ENCODE measurements at places on chromosomes 12 and 14.

DNA sequence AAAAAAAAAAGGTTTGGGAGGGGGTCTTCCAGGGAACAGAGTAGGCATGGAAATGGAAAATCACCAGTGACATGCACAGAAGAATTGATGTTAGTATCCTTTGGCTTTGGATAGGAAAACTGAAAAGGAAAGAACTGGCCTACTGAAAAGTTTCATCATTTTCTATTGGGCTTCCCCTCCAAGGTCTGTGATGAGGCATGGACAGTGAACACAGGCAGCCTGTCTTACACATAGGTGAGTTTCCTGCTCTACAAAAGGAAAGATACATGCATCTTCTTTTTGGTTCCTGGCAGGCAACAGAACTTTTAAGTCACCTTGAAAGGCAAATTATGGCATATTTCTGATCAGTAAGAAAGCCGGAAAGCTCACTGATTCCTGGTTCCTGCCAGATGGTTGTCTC lies 5.8 kb downstream of the BMAL2 start:
- no peak for DNase-seq

GRCh38 chr12:12872934-12873275 lies 18.5 kb upstream of the GPRC5A start:
- DNase-seq: no peak

GRCh38 chr12:124929649-124930419 lies 15.4 kb upstream of the UBC start:
- no peak for DNase-seq

DNA sequence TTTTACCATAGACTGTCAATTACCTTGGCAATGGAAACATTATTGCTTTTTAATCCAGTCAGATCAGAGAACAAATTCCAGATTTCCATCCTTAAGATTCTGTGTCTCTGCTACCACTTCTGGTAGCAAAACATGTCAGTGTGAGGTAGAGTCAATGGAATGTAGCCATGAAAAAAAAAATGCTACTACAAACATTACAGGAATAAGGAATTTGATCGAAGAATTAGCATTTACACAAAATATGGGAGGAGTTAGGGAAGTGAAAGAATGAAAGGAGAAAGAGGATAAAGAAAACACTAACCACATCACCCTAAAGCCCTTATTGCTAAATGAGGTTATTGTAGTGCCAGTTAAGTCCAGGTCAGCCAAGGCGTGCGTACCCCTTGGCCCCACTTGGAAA lies 9.2 kb downstream of the MED21 start:
- DNase-seq: no peak

GRCh38 chr14:102917056-102917385 lies 5.4 kb upstream of the AMN start:
- no peak for DNase-seq

- DNase-seq: no peak
Observed at GRCh38 chr12:119808441-119808840, 68.7 kb downstream of the CIT start.

GRCh38 chr12:16833376-16834015 lies 227.5 kb upstream of the LMO3 start:
- no peak for DNase-seq

- no peak for DNase-seq
Observed at GRCh38 chr12:131897875-131898274, 3.5 kb downstream of the ULK1 start.

DNA sequence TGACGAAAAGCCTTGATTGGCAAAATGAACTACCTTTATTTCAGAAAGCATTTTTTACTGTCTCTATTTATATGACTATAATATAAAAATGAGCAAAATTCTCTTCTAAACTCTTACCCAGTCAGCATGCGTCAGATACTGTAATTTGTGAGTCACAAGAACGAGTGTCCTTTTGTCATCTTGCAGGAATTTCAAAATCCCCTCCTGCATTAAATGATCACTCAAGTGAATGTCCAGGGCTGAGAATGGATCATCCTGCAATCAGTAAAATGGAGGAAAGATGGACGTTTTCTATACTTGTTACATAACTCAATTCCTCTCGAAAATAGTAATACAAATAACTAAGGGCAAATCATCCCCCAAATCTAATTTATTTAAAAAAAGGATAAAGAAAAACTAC lies 77.7 kb upstream of the KCNJ8 start:
- DNase-seq: no peak

DNA sequence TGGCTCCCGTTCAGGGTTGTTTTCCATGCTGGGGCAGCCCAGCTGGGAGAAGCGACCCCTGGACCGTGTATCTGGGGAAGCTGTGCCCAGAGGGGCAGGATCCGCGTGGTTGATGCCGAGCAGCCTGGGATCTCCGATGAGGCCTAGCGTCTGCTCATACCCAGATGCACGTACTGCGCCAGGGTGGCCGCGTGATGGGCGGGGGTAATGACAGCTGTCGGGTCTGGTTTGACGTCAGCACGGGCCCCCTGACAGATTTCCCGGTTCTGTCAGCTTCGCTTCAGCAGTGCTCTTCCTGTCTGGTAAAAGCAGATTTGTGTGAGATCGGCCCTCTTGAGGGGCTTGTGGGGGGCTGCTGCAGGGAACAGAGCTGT lies 147.3 kb downstream of the TSPAN9 start:
- no peak for DNase-seq

DNA sequence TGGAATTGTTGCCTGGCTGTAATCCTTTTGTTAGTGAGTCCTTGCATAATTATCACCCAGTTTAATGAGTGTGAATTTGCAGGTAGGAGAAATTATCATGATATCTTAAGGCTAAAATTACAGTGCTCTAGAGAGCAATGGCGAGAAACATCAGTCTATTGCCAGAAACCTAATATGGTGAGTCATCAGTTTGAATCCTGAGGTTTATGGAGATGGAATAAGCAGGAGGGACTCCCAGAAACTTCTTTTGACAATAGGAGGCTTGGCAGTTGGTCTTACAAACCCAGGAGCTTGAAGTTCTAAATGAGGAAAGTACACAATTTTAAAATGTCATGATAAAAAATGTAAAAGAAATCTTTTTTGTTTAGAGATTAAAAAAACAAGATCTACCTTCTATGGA lies 31.5 kb upstream of the CRADD start:
- no peak for DNase-seq

- no peak for DNase-seq
Observed at GRCh38 chr14:56841611-56842010, 31.3 kb upstream of the OTX2 start.

DNA sequence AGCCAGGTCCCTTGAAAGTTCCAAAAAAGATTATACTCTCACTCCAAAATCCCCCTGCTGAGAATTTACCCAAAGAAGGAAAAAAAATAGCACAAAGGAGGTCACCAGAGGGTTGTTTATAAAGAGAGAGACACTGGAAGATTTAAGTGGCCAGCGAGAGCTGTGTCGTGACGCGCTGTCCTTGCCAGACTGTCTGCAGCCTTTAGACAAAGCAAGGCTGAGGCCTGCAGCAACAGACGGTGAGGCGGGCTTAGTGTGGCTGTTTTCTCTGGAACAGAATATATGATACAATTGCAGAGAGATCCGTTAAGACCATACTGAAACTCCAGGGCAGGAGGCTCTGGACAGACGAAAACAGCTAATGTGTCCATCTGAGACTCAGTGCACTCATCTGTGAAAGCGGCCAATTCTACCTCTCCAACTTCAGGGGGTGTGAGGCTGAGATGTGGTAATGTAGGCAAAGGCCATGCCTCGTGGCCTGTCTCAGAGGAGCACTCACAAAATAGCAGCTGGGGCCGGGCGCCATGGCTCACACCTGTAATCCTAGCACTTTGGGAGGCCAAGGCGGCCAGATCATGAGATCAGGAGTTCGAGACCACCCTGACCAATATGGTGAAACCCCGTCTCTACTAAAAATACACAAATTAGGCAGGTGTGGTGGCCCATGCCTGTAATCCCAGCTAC lies 36.2 kb downstream of the ANAPC7 start:
- DNase-seq: no peak

- no peak for DNase-seq
Observed at GRCh38 chr12:107684990-107685359, 624 bp upstream of the PWP1 start.

- no peak for DNase-seq
Observed at GRCh38 chr14:75120541-75121291, 6.1 kb downstream of the NEK9 start.

DNA sequence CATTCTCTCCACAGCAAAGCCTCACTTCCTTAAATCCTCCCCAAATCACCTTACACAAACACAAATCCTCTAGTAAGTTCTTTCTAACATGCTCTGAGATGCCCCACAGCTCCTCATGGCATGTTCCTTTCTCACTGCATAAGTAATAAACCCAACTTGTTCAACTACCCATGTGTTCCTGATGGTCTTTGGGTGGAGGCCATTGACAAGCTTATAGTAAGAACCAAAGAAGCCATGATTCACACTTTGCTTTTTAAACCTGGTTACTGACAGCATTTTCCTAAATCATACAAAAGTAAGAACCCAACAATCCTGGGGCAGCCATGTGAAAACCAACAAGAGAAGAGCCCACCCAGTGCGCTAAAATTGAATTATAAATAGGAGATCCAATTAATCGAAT lies 138.6 kb downstream of the ITPR2 start:
- DNase-seq: no peak

GRCh38 chr14:99213101-99213500 lies 58.9 kb downstream of the BCL11B start:
- DNase-seq: no peak

- DNase-seq: no peak
Observed at GRCh38 chr12:82838131-82838551, 151.4 kb downstream of the TMTC2 start.

- DNase-seq: no peak
Observed at GRCh38 chr12:612293-612692, 51.0 kb downstream of the NINJ2 start.

DNA sequence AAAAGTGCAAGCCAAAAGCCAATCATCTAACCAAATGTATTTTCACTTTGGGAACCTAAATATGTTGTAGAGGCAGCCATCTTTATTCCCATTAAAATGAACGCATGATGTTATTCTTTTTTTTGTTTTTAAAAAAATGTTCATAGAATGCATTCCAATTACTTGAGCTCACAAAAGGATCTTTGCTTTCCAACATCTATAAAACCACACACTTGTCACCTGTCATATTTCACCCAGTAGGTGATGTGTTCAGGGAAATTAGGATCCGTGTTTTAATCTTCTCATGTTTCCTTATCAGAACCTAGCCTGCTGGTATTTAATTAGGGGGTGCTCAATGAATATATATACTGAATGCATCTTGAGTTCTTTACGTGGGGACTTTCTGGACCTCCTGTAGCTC lies 13.6 kb downstream of the TTC8 start:
- no peak for DNase-seq

GRCh38 chr12:23617749-23618148 lies 331.7 kb downstream of the SOX5 start:
- DNase-seq: no peak

DNA sequence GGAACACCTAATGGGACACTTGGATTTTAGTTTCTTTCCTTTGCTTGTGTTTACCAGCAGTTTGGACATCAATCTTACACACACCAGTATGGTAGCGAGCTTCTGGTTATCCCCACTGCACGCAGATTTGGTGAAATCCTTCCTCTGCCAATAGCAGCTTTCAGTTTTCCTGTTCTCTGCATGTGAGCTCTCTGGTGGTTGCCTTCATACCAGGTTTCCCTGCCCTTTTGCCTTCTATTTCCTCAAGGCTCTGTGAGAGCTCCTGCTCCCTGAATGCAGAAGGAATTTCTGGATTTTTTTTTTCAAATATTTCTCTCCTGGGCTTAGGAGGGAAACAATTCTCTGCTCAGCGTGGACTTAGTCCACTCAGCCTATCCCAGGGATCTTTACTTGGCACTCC lies 93.0 kb upstream of the CCDC91 start:
- DNase-seq: no peak

GRCh38 chr12:50014342-50014741 lies 11.0 kb downstream of the RACGAP1 start:
- DNase-seq: no peak

GRCh38 chr12:57887631-57888408 lies 41.3 kb upstream of the CTDSP2 start:
- no peak for DNase-seq

DNA sequence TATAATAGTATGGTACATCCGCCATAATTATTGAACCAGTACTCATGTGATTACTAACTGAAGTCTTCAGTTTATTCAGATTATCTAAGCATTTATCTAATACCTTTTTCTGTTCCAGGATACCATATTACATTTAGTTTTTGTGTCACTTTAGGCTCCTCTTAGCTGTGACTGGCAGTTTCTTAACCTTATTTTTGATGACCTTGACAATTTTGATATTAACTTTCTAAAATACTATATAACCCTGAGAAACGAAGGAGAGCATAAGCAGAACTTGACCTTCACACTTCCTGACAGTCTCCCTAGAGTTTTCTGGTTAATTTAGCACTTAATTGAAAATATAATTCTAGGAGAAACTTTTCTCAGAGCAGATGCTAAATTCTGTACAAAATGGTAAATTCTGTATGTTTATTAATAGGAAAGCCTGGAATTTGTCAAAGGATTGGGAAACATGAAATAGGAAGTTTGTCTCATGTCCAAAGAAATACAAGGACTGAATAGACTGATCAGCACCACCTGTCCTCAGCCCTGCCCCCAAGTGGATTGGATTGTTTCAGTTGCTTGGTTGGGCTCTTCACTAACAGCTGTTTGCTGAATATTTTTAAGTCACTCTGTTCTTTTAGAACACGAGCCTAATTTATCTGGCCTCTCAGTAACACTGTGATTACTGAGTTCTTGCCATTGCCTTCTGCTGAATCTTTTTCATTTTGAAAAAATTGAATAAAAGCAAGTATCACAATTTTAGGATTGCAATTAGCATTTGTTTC lies 6.0 kb downstream of the BICDL1 start:
- DNase-seq: no peak

- no peak for DNase-seq
Observed at GRCh38 chr14:24069411-24069735, 2.0 kb upstream of the CPNE6 start.

GRCh38 chr12:86741531-86741930 lies 485.3 kb upstream of the MGAT4C start:
- no peak for DNase-seq

DNA sequence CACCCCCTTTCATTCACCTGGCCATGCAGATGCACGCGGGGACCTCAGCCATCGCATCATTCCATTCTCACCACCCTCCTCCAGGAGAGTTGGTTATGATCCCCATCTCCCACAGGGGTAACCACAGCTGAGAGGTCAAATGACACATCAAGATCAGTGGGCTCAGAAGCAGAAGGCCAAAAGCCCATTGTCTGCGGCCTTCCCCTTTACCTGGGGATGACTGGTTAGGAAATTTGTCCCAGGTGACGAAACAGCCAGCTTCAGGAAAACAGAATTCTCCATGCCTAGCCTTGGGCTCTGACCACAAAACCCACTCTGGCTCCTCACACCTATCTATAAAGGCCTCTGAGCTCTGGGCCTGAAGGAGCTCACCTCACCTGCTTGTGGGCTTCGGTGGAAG lies 36.1 kb downstream of the ZFP36L1 start:
- DNase-seq: no peak

DNA sequence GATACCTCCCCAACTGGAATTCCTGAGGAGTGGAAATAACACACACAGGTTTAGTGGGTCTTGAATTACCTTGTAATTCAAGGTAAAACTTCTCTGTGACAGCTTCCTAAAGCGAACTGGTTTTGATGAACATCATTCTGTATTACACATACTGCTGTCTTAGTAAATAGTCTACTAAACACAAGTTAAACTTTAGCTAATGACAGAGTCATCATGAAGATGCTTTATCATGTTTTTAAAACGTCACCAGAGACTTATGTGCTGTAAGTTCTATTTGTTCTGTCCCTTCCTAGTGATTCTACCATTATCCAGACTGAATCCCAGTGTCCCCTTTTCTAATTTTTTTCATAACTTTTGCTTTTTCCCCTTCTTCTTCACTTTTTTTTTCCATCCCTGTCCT lies 11.6 kb upstream of the GXYLT1 start:
- DNase-seq: no peak

Measured in GM18507 (cell line).